ENCODE measurements at places on chromosomes 6 and 20.
A peak's percentile ranks its signal among the peaks of the same experiment; 100 is the strongest.

DNA sequence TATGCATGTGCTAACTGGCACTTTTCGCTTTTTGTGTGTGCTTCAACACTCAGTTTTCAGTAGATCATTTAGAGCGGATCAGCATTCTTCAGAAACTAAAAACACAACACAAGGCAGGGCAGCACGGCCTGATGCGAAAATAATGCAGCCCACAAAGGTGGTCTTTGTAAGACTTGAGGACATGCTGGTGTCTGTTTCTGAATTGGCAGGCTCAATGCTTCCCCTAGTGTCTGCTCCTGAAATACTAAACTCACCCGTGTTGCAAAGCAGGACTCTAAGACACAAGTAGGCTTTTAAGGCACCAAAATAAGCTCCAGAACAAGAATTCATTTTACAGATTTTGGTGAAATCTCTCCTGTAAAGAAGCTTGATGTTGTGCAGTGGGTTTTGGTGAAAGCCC lies 676.5 kb downstream of the TENT5A start:
- peak; percentile 24 for DNase-seq

DNA sequence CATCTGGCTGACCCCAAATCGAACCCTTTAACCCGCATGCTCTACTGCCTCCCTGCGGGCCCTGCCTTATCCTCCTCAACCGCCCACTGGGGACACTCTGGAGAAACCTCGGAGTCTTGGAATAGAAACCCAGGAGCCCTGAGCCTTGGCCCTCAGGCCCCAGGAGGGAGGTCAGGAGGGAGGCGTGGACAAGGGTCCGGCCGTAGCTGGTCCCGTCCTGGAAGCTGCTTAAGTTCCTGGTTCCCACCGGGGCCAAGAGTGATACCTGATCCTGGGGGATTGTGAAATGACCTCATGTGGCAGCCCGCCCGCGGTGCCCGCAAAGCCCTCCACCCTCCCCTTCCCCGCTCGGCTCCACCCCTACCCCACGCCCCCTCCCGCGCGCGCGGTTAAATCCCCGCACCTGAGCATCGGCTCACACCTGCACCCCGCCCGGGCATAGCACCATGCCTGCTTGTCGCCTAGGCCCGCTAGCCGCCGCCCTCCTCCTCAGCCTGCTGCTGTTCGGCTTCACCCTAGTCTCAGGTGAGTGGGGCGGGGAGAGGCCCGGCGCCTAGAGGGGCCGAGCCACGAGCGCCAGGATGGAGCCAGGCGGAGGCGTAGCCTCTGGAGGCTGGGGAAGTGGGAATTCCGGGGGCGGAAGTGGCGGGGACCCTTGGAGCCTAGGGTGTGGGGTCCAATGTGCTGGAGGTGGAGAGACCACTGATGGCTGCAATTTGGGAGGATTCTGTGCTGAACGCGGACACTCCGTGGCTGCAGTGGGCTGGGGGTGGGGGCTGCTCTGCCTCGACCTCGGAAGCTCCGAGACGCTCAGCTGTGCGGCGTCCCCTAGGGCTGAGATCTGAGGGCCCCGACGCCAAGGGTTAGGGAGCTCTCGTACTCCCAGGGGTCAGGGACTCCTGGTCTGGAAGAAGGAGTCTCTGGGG lies at the start of gene WFDC2:
TSS of gene WFDC2 (plus strand) at position 418 of the 926 bp plus-strand sequence. CDS start at position 447, 29 bp downstream.
- no peak for DNase-seq

GRCh38 chr20:64111841-64112641 lies 4.7 kb upstream of the NPBWR2 start:
- no peak for DNase-seq

DNA sequence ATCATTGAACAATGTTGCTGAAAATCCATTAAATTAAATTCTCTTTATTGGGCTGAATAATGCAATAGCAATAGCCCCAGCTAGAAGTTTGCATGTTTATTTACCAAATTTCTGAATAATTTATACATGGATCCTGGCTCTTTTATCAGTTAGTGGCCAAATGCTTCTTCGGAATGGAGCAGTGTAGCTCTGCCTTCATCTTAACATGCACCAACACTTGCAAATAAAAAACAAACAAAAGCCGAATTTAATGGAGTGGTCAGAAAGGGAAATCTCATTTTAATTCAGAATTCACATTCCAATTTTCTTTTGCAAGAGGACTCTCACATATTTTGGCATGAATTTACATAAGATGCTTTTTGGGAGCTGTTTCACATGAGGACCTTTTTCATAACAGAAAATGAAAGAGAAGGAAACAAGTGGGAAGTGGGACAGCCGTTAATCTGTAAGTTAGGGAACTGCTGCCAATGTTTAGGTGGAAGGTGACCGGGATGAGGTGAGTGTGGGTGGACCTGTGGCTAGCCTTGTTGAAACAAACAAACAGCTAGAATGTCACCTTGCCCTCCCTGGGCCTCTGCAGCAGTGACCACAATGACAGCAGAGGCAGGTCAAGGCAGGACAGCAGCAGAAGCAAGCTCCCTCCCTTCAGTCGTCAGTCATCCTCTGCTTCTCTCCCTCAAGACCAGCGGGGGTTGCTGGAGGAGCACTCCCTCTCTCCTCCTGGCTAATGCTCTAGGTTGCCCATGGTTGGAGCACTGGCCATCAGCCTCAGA lies 73.2 kb downstream of the INSM1 start:
- DNase-seq, result no peak

DNA sequence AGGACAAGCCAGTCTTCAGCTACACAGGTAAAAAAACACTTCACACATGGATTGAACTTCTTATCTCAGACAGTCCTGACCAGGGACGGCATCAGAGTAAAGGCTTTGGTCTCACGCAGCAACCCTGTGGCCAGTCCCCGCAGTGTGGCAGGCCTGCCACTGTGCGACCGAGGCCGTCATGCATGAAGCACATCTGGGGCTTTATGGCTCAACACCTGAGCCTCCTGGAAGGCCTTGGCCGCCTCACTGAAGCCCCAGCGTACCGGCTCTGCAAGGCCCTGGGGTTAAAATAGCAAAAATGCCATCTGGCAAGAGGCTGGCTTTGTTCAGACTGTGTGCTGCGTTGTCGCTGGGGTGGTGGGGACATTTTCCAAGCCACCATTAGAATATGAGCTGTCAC lies 32.8 kb downstream of the TBC1D7 start:
- no peak for DNase-seq

DNA sequence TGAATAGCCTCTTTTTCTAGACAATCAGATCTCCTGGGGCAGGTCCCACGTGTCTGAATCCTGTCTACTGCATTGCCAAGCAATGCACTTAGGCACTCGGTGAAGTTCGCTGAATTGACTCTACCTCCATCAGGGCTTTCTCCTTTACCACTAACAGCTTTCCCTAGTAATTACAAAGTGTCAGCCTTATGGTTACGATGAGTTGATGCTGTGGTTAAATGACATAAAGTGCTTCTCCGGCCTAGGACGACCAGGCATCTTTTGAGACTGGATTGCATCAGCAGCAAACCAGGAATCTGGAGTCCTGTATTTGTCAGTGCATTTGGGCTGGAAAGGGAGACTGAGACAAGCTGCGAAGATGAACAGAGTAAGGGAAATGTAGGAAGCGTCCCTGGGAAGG lies 21.5 kb downstream of the NOX3 start:
- no peak for DNase-seq

- no peak for DNase-seq
Observed at GRCh38 chr20:46291401-46291800, 16.9 kb downstream of the CDH22 start.

DNA sequence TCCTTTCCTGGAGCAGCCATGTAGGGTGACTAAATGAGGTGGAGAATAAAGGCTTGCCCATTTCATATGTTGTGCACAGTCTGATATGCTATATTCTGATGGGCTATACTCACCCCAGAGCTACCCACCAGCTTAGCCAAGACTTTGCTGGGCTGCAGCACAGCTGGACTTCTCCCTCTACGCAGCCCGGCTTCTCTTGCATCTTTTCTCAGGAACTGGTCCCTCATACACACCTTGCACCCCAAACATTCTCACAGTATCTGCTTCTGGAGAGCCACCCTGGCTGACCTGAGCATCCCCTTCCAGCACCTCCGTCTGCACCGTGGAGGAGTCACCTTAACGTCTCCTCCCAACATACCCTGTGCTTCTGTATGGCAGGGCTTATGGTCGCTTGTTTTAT lies 150.8 kb upstream of the PMEPA1 start:
- no peak for DNase-seq

DNA sequence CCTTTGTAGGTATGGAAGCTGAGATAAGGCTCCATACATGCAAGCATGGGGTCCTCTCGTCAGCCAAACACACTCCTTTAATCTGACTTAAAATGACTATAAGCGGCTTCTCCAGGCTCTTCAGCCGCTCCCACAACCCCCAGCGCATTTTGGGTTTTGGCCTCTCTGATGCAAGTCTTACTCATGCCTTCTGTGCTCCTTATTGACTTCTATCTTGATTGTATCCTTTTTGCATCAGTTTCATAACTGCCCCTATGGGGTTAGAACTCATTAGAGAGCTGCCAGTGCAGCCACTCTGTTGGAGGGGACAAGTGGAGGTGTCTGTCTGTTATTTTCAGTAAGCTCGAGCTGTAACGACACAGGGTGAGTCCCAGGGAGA lies 70.1 kb upstream of the TAB2 start:
- no peak for DNase-seq

DNA sequence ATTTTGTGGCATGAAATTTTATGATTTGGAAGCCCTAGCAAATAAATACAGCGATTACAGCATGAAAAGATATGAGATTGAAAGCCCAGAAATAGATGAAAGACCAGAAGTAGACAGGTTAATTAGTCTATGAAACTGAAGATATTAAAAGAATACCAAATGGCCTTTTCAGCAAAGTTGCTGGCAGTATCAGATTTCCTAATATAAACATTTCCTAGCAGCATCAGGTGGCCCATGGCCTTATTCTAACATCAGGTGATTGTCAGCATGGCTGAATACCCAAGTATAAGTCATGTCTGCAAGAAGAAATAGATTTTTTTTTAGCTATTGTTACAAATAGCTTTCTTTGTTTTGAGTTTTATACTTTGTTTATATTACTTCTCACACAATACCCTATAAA lies 93.2 kb downstream of the CLVS2 start:
- DNase-seq, result no peak

- DNase-seq, result peak; percentile 65
Observed at GRCh38 chr6:43948527-43949485, 178.4 kb downstream of the MRPL14 start.

DNA sequence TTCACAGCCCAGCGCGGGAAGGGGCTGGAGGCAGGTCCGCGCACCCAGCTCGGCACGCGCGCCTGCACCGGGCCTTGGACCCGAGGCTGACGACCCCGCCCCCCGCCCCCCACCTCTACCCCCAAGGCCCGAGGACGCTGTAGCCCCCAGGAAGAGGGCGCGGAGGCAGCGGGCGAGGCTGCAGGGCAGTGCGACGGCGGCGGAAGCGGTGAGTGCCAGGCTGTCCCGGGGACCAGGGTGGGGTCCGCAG lies 1.2 kb downstream of the LIME1 start:
- no peak for DNase-seq

DNA sequence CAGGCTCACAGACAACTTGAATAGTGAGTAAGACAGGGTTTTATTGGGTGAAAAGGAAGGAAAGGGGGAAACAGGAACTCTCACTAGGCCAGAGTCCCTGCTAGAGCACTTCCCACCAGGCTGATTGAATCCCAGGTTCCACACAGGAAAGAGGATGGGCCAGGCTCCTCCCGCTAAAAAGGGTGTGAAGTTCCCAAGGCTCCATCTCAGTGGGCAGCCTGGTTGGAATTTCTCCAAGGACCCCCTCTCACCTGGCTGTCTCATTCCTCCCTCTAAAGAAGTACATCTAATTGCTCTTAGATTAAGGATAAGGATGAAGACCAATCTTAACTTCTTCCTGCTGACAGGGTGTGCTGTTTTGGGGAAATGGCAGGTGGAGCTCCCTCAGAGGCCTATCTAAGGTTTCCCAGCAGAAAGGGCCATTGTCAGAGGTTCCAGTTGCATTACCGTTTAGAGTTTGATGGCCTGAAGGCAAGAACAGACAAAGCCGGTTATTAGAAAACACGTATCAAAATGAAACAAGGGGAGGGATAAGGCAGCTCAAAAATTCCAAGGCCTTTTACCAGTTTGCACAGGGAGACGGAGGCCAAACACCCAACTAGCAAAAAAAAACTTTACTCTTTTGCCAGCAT lies 21.5 kb downstream of the COL19A1 start:
- no peak for DNase-seq

DNA sequence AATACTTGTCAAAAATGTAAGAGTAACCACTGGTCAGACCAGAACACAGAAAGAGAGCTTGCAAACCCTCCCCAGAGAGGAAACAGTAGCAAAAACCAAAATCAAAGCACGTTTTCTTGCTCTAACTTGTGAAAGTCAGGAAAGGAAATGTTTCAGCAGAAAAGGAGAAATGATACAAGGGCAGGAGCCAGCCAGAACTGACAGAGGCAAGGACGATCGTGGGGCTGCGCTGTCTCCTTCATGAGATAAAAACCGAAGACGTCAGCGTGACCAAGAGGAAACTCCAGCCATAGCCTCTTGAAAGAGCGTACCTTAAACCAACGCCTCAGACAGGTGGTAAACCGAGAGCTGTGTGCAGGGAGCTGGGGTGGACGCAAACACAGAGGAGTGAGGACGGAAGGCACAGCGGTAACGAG lies 27.5 kb downstream of the LAMA5 start:
- DNase-seq, result no peak

DNA sequence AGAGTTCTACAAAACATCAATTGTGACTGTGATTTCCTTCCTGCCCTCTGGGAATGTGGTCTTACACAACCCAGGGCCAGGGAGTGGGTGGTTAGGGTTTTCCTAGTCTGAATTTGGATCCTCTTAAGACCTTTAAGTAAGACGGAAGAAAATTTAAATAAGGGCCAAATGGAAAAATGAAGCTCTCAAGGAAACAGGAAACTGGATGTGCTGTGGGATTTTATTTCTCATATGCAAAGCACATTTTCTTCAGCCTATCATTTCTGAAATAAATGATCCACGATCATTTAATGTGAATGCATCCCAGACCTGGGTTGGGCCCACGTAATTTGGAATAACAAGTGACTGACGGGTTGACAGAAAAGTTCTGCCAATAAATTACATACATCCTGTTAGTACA lies 243.6 kb downstream of the CLIC5 start:
- DNase-seq, result no peak

- no peak for DNase-seq
Observed at GRCh38 chr6:97870273-97870672, 587.3 kb upstream of the MMS22L start.

DNA sequence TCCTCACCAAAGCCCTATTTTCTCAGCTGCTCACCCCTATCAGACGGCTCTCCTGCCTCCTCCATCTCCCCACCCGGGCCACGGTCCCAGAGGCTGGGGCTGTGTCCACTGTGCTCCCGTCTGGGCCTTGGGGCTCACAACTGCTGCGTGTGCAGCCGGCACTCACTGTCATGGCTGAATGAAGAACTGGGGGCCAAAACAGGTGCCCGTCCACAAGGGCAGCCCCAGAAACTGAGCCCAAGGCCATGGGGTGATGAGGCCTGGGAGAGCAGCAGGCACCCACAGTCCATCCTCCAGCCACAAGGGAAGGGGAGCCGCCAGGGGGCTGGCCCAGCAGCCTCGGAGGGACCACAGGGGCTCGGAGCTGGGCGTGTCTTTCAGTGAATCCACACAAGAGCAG lies 159.5 kb downstream of the DLL1 start:
- no peak for DNase-seq
